ENCODE measurements at places on chromosomes 2 and 18.
A peak's percentile ranks its signal among the peaks of the same experiment; 100 is the strongest.

DNA sequence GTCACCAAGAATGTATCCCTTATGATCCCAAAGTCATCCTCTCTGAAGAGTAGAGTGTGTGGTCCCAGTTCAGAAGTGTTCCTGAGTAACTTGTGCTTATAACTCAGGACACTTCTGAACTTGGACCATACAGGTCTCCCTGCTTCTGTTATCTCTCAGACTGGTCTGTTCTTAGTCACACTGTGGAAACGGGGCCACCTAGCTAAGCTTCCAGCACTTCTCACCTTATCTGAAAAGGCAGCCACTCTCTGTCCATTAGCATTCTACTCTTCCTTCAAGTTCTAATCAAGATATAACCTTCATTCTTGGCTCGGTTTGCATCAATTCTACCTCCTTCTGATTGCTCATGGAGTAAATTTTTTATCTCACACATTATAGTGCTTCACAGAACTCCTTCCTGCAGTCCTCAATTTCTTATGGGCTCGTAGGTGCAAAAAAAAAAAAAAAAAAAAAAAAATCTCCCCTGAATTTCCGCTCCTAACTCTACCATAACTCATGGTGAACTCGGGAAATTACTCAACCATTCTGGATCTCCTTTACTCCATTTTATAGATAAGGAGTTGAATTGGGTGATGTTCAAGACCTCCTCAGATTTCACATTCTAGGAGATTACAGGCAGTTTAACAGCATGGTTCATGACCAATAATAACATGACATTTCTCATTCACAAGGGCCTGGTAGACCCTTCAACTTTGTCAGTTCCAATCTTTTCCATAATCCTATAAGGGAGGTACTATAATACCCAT lies 108.4 kb downstream of the TACR1 start:
- DNase-seq, result no peak

- DNase-seq, result no peak
Measured at GRCh38 chr18:55090564-55091188, 131.4 kb upstream of the CCDC68 start.

DNA sequence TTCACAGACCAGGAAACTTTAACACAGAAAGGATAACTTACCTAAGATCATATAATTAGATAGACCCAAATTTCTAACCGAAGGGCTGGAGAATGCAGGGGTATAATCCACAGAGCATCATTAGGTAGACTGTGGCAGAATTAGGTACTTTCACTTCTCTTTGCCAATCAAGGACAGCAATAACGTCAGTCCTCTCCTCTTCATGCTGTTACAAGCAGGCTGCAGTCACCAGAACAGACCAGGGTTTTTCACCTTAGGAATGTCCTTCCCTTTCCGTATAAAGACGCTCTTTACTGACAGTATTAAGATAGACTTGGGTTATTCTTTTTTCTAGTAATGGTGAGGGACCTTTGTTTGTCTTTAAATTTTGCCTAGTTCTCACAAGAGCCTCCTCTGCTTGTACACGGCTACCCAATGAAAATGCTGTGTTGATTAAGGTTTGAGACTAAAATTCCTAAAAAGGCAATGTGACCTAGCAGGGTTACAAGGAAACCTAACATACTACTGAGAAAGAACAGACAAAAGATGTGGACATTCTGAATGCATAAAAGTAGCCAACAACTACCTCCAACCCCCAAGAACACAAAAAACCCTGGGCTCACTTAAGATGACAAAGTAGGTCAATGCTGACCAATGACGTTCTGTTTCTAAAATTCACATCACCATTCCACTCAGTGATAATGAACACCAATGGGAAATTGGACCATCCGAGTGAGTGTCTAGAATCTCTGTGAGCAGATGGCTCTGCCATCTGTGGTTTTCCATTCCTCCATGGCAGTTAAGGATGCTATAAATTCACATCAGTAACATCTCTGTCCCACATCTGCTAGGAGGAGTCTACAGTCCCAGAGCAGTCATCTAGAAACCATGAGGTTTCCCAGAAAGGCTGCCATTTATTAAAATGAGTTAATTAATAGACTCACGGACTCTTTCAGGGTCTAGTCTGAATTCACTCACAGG lies 2.1 kb downstream of the PDIA6 start:
- no peak for DNase-seq

GRCh38 chr2:113190871-113191270 lies 17.1 kb downstream of the PSD4 start:
- DNase-seq, result no peak

- peak; percentile 20 for DNase-seq
Measured at GRCh38 chr2:37084797-37085196, 479 bp downstream of the GPATCH11 start.

GRCh38 chr2:131093696-131094462 lies 619 bp upstream of the FAM168B start:
- DNase-seq, result no peak

GRCh38 chr2:85797921-85798320 lies 44.1 kb downstream of the ATOH8 start:
- peak; percentile 9 for DNase-seq

- no peak for DNase-seq
Measured at GRCh38 chr18:644395-645004, 13.0 kb upstream of the TYMS start.

DNA sequence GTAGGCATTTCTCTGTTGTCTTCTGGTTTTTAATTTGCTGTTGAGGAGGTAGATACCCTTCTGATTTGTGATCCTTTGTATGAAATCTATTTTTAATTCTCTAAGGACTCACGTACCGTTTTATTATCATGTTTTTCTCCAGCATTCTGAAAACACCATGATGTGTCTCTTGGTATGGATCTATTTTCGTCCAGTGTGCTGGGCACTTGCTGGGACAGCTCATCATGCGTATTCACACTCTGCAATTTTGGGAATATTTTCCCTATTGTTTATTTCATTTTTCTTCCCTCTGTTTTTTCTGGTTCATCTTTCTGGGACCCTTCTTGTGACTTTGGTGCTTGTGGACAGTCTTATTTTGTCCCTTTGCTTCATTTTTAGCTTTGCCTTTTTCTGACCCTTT lies 21.9 kb downstream of the RPIA start:
- DNase-seq, result no peak

GRCh38 chr2:127361929-127362885 lies 25.6 kb downstream of the MAP3K2 start:
- no peak for DNase-seq

- DNase-seq, result no peak
Measured at GRCh38 chr2:166229678-166230023, 101.8 kb upstream of the SCN1A start.

DNA sequence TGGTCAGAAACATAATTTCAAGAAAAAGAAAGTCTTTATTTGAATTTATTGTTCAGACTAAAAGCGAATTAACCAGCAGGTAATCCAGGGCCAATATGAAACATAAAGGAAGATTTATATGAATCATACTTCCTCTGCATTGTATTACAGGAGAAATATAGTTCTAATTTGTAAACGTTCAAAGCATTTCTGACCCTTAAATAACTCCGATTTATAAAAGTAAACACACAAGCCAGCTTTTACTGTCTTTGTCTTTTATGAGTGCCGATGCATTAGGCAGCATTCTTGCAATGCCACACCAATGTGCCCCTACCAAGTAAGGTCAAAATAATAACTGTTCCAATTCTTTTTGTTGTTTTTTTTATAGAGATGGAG lies 118.8 kb upstream of the RBBP8 start:
- no peak for DNase-seq

GRCh38 chr2:27638709-27639108 lies 9.9 kb downstream of the GPN1 start:
- no peak for DNase-seq

DNA sequence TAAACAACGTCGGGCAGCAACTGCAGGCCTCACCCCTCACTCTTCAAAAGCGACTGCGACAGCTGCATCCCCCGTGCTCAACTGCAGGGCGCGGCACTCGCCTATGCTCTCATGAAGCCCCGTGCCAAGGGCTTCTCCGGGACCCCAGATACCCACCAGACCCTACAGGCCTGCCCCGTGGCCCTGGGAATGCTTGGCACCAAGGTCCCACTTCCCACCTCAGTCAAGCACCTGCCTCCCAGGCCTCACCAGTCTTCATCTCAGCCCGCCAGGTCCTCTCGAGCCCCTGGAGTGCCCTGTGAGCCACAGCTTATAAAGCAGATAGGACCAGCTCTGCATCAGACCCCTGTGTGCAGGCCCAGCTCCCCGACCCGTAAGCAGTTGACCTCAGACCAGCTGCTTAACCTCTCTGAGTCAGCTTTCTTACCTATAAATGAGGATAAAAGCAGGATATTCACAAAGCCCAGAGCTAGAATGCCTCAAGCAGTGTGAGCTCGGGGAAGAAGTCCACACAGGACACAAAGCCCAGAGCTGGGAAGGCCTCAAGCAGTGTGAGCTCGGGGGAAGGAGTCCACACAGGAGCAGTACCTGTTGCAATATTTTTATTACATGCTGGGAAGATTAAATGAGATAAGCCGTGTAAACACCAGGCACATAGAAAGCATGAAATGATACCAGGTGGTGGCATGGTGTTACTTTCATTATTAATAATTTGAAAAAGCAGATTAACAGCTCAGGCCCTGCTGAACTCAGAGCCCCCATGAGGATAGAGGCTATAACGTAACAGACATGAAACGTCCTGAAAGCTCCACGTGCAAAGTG lies 96.9 kb downstream of the HDAC4 start:
- DNase-seq, result no peak

DNA sequence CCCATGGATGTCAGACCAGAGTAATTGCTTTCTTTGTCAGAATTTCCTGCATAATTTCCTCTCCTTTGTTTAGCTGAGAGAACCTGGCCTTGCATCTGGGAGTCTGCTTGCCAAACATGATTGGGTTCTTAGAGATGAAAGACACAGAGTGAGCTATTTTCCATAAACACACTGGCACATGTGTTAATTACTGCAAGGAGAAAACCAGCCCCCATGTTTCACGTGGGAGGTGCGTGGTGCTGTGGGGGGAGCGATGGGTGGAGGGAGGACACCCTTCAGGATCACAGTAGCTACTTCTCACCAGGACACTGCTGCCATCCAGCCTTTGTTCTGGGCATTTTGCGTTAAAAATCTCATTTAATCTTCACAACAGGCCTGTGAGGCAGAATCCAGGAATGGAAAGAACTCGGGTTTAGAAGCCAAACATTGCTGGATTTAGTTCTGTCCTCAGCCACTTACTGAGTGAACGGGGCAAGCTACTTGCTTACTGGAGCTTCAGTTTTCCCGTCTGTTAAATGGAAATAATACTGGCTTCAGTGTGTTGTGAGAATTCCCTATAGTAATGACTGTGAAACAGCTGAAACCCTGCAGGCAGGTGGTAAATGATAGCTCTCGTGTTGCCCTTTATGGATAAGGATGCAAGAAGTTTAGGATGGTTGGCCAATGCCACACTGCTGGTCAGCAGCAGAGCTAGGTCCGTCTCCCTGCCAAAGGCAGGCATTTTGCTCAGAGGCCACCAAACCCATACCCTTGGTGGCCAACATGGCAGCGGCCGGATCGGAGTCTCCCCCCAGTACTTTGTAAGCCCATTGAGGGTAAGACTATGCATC lies 100.1 kb upstream of the ASAP2 start:
- no peak for DNase-seq

DNA sequence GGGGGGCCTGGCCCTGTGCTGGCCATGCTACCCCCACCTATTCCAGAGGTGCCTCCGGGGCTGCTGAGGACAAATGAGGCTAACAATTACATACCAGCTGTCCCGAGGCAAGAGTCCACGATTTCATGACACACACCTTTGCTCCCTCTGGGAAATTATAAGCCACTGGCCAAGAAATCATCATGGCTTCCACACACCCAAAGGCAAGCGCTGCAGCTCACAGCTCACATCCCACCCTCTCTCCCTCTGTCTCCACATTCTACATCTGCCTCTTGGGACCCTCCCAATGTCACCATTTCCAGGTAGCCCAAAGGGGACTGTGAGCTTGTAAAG lies 134.4 kb downstream of the HDAC4 start:
- DNase-seq, result no peak

DNA sequence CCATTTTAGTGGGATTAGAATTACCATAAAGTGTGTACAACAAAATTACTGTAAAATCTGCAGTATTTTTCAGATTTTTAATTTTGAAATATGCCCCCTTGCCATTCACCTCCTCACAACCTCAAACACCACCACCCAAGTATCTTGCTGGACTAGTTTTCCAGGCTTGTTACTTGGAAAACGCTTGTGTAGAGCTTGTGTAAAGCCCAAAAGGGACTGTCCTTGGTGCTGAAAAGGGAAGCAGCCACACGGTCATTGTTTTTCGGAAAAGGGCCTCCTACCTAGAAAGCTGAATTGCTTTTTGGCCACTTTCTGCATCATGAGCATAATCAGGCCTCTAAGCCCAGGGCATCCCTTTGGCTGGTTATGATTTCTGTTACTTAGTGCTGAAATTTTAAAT lies 563.4 kb downstream of the LRRTM4 start:
- DNase-seq, result no peak

DNA sequence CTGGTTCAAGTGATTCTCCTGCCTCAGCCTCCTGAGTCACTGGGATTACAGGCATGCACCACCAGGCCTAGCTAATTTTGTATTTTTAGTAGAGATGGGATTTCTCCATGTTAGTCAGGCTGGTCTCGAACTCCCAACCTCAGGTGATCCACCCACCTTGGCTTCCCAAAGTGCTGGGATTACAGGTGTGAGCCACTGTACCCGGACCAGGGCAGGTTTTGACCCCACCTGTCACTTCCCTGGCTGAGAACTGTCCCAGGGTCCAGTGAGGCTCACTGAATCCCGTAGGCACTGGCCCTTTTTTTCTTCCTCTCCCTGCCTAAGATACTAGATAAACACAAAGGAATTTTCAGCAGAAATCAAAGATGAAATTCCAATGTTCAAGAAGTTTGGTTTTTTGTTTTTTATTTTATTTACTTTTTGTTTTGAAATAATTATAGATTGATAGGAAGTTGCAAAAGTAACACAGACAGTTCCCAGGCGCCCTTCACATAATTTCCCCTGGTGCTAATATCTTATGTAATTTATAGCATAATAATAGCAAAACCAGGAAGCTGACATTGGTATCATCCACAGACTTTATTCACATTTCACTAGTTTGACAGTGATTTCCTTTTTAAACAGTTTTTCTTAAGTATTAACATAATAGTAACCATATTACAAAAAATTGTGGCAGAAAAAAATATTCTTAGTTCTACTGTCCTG lies 52.4 kb upstream of the B3GNT7 start:
- DNase-seq, result no peak

GRCh38 chr18:79111483-79111882 lies 42.3 kb downstream of the ATP9B start:
- DNase-seq, result no peak

GRCh38 chr18:43049021-43049420 lies 66.5 kb downstream of the RIT2 start:
- no peak for DNase-seq

- DNase-seq, result no peak
Measured at GRCh38 chr2:86274265-86274917, 63.0 kb downstream of the REEP1 start.

GRCh38 chr2:43027097-43027873 lies 199.1 kb downstream of the ZFP36L2 start:
- no peak for DNase-seq

- DNase-seq, result no peak
Measured at GRCh38 chr2:236826606-236827156, 257.1 kb downstream of the ACKR3 start.

DNA sequence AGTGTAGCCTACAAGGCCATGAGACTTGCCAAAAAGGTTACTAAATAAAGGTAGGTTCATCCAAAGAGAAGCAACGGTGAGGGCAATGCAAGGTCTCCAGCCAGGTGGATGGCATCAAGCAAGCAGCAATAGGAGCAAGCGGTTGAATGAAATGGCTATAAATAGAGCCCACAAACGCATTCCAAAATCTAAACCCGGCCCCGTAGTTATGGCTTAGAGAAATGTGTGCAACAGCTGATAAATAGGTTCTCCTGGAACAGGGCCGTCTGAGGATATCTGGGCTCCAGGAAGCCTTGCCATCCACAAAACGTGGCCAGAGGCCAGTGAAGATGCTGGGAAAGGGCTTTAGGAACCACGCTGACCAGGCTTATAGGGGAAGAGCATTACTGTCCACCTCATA lies 146.1 kb upstream of the PID1 start:
- no peak for DNase-seq

All from CMK (cell line).